NCI-H446 (cell line): ENCODE measurements at places on chromosomes 1 and 21.

DNA sequence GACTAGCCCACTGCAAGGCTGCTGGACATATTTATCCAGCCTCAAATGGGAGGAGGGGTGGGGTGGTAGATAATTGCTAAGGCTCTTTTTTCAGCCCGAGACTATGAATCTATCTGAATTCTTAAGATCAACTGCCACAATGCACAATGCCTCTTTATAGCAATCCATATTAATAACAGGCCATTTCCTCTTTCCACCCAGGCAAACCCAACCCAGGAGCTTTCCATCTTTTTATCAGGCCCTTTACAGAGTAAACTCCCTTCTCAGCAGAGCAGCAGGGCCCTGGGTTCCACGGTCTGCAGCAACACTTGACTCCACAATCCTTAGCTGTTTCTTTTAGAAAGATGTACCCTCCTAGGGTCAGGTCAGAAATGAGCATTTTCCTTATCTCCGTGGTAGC is 806 bp downstream of the DDOST start:
- DNase-seq = no peak

GRCh38 chr1:39395357-39395831 is 96.0 kb upstream of the BMP8A start:
- no peak for DNase-seq

GRCh38 chr1:156308078-156308477 is 9.0 kb upstream of the VHLL start:
- no peak for DNase-seq

DNA sequence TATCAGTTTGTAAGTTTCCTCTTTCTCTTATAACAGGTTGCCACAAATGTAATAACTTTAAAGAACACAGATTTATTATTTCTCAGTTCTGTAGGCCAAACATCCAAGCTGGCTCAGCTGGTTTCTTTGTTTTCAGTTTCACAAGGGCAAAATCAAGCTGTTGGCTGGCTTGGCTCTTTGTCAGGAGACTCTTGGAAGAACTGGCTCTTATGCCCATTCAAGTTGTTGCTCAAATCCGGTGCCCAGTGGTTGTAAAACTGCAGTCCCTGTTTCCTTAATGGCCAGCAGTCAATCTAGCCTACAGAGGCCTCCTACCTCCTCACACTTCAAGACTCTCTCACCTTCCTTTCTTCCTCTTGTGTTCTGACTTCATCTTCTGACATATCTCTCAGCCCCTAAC is 1171.0 kb downstream of the MRPL39 start:
- DNase-seq = peak; percentile 57

DNA sequence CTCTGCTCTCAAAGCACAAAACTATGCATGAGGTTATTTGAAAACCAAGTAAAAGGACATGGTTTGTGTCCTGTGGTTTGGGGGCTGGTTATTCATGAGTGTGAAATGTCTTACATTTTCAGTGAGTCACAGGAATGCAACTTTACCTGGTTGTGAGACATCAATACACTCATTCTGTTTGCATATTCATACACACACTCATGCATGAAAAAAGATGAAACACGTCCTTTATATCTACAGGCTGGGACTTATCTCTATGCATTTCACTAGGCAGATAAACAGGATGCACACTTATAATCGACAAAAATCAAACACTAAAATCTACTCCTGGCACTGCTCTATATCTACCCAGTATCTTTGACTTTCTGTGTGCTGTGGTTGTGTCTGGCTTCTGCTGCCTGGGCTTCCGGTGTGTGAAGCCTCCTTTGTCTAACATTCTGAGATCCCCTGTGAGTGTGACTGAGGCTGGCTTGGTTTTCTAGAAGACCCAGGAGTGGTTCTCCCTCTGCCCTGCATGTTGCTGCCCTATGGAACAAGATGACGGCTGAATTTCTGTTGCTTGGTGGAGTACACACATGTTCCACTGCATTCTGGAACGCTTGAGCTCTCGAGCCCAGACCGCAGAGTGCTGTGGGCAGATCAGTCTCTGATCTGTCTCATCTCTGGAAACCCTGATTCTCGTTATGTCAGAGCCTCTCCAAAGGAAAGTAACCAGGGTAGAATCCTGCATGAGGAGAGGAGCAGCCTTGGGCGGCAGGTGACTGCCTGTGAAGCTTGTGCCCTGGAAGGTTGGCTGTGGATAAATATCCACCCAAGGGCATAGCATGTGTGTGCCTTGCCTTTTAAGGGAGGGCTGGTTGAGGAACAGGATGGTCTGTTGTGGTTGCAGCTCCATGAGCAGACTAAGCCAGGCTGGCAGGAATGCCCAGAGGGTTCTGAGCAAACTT is 19.7 kb upstream of the FASLG start:
- DNase-seq = no peak

DNA sequence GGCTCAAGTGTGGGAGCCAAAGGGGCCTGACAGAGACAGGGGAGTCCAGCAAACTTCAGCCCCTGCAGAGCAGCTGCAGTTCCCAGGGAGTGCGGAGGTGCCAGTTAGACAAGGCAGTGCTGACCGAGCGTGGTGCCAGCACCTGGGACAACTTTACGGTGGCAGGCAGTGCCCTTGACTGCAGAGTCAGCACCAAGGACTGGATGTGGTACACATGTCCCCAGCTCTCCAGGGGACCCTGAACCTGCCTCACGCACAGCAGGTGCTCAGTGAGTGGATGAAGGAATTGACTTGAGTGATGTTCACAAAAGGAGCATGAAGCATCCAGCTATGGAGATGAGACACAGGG is 296.5 kb downstream of the SIPA1L2 start:
- no peak for DNase-seq

DNA sequence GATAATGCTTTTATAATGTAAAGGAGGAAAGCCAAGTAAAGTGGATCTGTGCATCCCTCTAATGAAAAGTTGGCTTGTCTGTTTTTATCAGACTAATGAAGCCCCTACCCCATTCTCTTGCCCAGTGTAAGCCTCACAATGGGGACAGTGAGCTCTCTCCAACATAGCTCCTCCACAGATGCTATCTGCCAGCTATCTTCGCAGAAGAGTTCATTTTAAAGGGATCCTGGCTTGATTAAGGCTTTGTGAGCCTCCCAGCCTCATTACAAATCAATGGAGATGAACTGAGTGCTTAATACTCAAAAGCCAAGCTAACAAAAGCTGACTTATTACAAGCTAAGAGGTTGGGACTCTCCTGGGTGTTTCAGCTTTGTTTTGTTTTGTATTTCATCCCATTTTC is 514.7 kb downstream of the NUF2 start:
- no peak for DNase-seq

GRCh38 chr1:231020816-231021215 is 19.2 kb downstream of the FAM89A start:
- no peak for DNase-seq

GRCh38 chr1:63611231-63611630 is 18.0 kb downstream of the PGM1 start:
- DNase-seq = no peak

DNA sequence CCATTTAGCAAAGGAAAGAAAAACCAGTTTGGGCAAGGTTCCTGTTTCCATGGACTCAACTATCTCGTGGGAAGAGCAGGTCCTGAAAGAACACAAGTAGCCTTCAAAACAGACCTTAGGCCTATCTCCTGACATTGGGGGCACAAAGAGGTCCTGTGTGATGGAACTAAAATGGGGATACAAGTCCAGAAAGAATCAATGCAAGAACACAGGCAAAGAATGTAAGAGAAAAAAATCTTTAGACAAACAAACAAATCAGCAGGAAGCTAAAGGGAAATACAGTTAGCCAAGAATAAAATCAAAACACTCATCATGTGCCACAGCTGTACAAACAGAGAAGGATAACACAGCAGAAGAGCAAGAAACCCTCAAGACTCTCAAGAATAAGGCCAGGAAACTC is 28.2 kb downstream of the SLC30A10 start:
- DNase-seq = no peak

- peak; percentile 36 for DNase-seq
These were observed 6.9 kb downstream of the LAX1 start for GRCh38 chr1:203771901-203772301.

GRCh38 chr1:246156847-246157246 is 350.2 kb downstream of the SMYD3 start:
- DNase-seq = no peak

DNA sequence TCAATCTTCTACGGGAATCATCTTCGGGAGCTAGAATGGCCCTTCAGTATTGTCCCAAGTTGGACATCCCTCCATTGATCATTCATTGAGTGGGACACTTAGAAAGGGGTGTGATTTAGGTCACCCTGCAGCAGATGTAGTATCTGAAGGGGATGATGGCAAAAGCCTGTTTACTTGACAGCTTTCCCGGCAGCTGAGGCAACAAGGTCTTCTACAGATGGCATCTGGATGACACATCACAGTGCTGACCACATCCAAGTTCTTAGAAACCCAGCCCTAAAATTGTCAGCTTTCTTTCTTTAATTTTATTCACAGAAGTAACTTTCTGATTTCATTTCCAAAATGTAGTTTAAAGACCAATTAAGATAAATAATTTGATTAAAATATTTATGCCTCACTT is 150.3 kb downstream of the AMY1C start:
- no peak for DNase-seq

DNA sequence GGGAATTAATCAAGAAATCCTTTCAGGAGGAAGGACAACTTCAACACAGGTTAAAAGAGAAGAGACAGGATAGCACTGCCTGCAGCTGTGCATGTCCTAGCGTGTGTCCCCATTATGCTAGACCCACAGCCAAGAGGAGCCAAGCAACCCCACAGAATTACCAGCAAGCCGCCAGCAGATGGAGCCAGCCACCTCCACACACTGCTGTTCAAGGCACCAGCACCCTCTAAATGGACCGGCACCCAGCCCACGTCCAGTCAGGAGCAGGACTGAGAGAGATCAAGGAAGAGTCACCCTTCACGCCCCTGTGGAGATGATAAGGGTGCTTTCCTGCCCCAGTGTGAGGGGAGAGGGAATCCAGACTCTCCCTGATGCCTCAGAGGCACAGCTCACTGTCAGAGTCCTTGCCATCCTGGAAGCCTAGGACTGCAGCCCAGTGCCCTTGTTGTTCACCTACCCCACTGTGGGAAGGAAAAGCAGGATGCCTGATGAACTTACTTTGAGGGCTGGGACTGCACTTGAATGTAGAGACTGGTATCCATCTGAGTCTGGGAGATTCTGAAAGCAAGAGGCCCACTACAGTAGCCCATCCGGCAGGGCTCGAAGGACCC is 37.1 kb upstream of the CTTNBP2NL start:
- no peak for DNase-seq

DNA sequence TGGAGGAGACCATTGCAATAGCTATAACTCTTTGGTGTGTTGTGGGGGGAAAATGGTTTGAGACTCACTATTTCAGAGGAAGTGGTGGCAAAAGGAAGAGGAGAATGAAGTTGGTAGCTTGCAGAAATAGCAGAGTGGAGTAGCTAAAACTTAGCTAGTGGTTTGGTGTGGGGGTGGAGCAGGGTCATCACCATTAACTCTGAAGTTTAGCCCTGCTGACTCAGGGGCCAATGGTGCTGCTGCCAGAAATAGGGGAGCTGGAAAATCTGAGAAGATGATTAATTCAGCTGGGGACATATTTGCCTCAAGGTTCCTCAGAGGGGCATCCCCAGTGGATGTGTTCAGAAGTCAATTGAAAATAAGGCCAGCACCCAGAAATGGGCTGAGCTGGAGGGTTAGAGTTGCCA is 65.4 kb downstream of the RUNX1 start:
- no peak for DNase-seq

DNA sequence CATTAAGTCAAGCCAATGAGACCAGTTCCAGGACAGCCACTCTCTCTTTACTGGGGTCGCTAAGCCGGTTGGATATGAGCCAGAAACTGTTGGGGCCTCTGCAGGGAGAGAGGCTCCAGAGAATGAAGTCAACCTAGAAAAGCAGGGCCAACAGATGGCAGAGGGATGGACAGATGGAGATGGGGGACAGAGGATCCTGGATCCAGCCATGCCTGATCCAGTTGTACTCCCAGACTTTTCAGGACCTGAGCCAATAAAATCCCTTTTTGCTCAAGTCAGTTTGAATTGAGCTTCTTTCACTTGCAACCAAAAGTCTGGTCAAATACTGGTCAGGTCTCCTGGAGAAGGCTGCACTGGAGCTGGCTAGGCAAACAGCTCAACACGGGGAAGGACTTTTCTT is 2.2 kb downstream of the DHCR24 start:
- peak; percentile 14 for DNase-seq

DNA sequence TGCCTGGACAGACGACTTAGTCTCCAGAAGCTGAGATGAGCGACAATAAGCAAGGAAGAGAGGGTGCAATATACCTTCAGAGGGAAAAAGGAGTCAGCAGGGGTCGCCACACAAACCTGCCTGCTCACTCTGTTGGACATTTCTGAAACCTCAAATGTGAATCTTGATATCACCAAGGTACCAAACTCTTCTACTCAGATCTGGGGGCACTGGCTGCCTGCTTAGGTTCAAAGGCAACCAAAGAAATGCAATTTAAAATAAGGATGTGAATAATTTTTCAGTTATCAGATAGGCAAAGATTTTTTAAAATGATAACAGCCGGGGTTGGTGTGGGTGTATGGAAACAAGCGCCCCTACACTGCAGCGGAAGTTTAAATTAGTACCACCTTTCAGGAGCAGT is 164.2 kb downstream of the HIVEP3 start:
- DNase-seq = no peak

DNA sequence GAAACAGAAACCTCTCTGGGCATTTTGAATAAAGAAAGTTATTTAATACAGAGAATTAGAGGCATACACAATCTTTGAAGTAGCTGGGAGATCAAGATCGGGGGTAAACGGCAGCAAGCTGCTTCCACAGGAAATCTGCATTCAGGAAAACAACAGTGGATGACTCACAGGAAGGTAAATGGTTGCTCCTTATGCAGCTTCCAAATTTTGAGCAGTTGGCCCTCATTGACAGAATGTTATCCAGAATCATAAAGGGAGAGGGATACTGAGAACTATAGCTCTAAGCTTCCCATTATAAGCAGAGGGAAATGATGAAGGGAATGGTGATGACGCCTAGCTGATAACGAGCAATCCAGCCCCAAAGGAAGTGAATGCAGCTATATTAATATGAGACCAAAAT is 28.6 kb downstream of the ZMYND12 start:
- no peak for DNase-seq

- peak; percentile 82 for DNase-seq
These were observed 27.2 kb downstream of the MRPL37 start for GRCh38 chr1:54227091-54227602.

GRCh38 chr1:229109320-229109761 is 161.6 kb upstream of the RAB4A start:
- no peak for DNase-seq

- DNase-seq = no peak
These were observed 79.2 kb upstream of the SAMD11 start for GRCh38 chr1:844472-845026.

GRCh38 chr1:159881622-159882526 is 18.1 kb downstream of the CFAP45 start:
- peak; percentile 30 for DNase-seq
